ENCODE measurements at places on chromosomes 3 and 15.

GRCh38 chr3:4906107-4906621 lies 73.1 kb upstream of the BHLHE40 start:
- peak; percentile 73 for DNase-seq

DNA sequence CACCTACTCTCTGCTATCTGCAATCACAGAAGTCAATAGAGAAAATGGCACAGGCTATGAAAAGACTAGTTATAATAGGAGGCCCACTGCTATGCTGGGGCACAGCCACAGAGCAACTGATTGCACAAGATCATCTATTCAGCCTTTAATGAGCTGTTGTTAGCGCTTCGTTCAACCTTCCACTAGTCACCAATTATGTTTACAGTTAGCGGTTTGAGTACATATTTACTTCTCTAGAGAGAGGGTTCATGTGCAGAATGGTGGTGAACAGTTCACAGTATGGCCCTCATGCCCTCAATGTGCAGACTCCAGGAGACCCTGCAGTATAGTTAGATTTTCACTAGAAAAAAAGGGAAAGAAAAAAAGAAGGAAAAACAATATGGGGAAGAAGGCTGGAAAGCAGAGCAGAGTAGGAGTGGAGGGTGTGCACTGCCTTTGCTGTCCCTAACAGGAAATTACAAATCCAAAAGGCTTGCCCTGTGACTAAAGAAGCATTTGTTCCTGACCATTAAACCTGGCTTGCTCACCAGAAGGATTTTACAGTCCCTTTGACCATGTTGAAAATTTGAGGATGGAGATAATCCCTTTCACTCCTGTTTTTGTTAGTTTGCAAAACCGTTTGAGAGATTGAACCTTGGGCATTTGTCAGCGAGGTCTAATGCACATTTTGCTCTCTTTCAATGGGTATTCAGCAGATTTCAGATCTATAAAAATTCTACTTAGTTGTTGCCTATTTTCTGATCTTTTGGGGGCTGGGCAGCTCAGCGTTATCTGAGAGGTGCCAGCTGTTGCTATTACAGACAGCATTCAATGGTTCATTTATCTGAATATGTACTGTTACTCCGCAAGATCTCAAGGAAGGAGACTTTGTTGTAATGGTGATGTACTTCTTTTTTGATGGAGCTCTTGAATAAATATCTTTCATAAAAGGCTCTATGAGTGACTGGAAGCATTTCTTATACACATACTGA lies 296.1 kb downstream of the LSAMP start:
- peak; percentile 81 for DNase-seq

- no peak for DNase-seq
Measured at GRCh38 chr3:51971350-51971749, 2.5 kb downstream of the ABHD14B start.

- peak; percentile 7 for DNase-seq
Measured at GRCh38 chr3:107242579-107242978, 134.7 kb upstream of the CCDC54 start.

GRCh38 chr3:46901061-46901460 lies 23.5 kb downstream of the PTH1R start:
- DNase-seq = no peak

GRCh38 chr15:27095886-27096624 lies 125.1 kb downstream of the GABRG3 start:
- peak; percentile 8 for DNase-seq

GRCh38 chr3:185914911-185915629 lies 22.7 kb downstream of the TRA2B start:
- DNase-seq = no peak

DNA sequence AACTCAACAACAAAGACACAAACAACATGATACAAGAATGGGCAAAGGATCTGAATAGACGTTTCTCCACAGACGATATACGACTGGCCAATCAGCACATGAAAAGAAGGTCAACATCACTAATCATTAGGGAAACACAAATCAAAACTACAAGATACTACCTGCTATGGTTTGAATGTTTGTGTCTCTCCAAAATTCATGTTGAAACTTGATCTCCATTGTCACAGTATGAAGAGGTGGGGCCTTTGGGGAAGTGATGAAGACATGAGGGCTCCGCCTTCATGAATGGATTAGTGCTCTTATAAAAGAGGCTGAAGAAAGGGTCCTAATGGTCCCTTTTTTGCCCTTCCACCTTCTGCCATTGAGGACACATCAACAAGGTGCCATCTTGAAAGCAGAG lies 32.3 kb downstream of the ACAP2 start:
- DNase-seq = peak; percentile 8

All from NCI-H748 treated with DMSO at 0.1 percent for 48 hours (cell line).